Endothelial cell of coronary artery (primary cell): ENCODE measurements at places on chromosomes 12 and 14. TPM values are rescaled to one million over a fixed set of nuclear protein-coding genes. Genes with fewer than 3 reads are reported as not detected.

The PMCH gene
- 0.09 and 0.72 TPM in 2 replicates for total RNA-seq

The CD163 gene
- total RNA-seq, result under 0.01 TPM in 1 of 2 replicates, not detected in the other

The KRT86 gene
- 0.85 TPM in 1 of 2 replicates, not detected in the other for total RNA-seq

The FOXN3 gene
- total RNA-seq, result 10.9 and 21.8 TPM in 2 replicates

The PLEKHG7 gene
- not detected in 2 replicates for total RNA-seq

The POTEG gene
- total RNA-seq, result not detected in 2 replicates

The C12orf54 gene
- not detected in 2 replicates for total RNA-seq

The GLIPR1 gene
- 46.3 and 50.5 TPM in 2 replicates for total RNA-seq

The VRTN gene
- total RNA-seq, result not detected in 2 replicates

The TMEM117 gene
- 1.2 and 2.0 TPM in 2 replicates for total RNA-seq

The MYF5 gene
- not detected in 2 replicates for total RNA-seq

The SERPINA10 gene
- not detected in 2 replicates for total RNA-seq

The ADAMTS20 gene
- not detected in 2 replicates for total RNA-seq

The CLEC2A gene
- not detected in 2 replicates for total RNA-seq

The PLD4 gene
- under 0.01 TPM in 2 replicates for total RNA-seq

The LRRC9 gene
- total RNA-seq, result not detected in 2 replicates

The IL22 gene
- total RNA-seq, result not detected in 2 replicates

The SLC7A7 gene
- 13.6 and 16.0 TPM in 2 replicates for total RNA-seq

The PIWIL1 gene
- not detected in 2 replicates for total RNA-seq

The OTX2 gene
- not detected in 2 replicates for total RNA-seq

The OR4E2 gene
- not detected in 2 replicates for total RNA-seq

The INHBC gene
- total RNA-seq, result not detected in 2 replicates

The TSPAN8 gene
- 0.94 and 0.99 TPM in 2 replicates for total RNA-seq

The TAS2R20 gene
- total RNA-seq, result 1.9 and 4.1 TPM in 2 replicates

The KCNH3 gene
- under 0.01 and 0.09 TPM in 2 replicates for total RNA-seq

The GPR65 gene
- total RNA-seq, result under 0.01 and 0.09 TPM in 2 replicates

The GPD1 gene
- not detected in 2 replicates for total RNA-seq

The OR6C2 gene
- total RNA-seq, result not detected in 2 replicates

The KITLG gene
- total RNA-seq, result 22.0 and 24.1 TPM in 2 replicates

The TCL1B gene
- not detected in 2 replicates for total RNA-seq
